Iris pigment epithelial cell (primary cell): ENCODE measurements at places on chromosomes 5 and 9.

GRCh38 chr5:138975098-138975847 is 100.1 kb upstream of the LRRTM2 start:
- peak; percentile 94 for DNase-seq

DNA sequence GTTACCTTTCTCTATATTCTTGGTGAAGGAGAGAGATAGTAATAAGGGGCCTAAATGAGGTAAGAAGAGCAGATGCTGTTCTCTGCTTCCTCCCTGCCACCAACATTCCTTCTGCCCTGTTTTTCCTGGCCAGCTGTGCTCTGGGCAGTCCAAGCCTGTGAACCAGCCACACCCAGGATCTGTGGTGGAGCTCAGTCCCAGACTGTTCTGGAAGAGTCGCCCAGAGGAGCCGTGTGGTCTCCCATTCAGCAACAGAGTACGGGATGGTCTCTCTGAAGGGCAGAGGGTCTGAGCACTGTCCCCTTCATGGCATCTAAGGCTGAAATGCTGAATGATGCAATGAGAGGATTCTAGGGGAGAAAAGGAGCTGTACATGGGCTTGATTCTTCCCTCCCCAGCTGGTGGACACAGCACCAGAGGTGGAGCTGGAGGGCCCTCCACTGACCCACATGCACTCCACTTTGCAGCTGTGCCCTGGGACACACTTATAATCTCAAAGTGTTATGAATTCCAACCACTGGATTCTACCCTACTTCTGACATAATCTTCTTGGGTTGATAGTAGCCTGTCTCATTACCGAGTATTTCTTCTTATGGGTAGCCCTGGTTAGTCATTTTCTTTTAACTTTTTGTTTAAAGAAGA is 70.8 kb upstream of the RPS23 start:
- no peak for DNase-seq

DNA sequence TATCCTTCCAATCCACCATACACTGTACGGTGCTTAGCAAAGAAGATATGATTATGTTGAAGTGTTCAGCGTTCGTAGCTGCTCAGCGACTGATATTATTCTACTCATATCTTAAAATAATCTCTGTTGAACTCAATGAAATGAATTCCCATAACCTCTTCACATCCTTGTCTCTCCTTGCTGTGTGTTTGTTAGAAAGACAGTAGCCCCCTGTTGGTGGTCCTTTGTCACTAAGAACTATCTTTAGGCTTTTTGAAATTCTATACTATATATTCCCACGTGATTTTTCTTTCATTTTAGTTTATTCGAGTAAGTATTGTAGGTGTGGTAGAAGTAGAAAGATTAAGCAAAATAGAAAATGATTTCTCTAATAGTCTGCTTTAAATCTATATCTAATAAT is 762.8 kb upstream of the WWC1 start:
- DNase-seq = no peak

- DNase-seq = no peak
Measured at GRCh38 chr5:63175850-63176249, 597.2 kb downstream of the LRRC70 start.

GRCh38 chr5:55306641-55307382 is 682 bp downstream of the DHX29 start:
- no peak for DNase-seq

- no peak for DNase-seq
Measured at GRCh38 chr9:86181379-86182315, 77.8 kb downstream of the C9orf153 start.

DNA sequence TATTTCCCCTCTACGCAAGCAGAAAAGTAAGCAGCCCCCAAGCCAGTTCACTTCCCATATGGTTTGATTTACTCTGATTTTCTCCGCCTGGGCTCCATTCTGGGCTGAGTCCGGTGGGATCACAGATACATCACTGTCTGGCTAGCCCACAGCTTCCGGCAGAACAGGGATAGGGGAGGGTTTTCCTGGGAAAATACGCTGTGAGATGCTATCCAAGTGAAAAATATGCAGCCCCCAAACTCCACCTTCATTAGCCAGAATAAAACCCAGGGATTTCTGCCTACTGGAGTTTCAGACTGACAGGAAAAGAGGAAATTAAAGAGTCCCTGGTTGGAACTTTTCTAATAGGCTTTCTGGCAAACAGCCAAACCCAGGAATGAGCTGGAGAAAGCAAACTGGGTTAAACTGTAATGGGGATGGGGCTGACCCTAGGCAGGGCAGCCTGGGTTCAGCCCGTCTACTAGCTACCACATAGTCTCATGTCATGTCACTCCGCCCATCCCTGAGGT is 16.9 kb upstream of the NIPAL4 start:
- DNase-seq = no peak

GRCh38 chr5:179817890-179818745 is 2.6 kb upstream of the SQSTM1 start:
- no peak for DNase-seq
